Karpas-422 (cell line): ENCODE measurements at places on chromosomes 13 and 19.

DNA sequence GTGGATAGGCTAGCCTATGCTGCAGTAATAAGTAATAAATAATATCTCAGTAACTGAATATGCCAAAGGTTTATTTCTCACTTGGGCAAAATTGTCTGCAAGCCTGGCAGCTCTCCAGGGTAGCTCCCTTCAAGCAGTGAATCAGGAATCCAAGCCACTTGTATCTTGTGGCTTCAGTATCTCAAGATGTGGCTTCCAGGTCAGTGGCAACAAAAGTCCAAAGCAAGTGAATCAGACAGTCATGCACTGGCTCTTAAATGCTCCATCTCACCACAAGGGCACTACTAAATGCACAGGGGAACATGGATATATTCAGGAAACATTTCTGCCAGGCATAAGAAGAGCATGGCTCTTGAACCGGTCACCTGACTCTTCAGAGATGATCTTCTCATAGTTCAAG lies 126.3 kb downstream of the KCTD12 start:
- DNase-seq: no peak
- no peak overlapping the region for H3K27ac ChIP-seq
- H3K36me3 ChIP-seq: no peaks in the 10 kb centered on the region
- H3K4me1 ChIP-seq: no peaks in the 10 kb centered on the region
- H3K4me3 ChIP-seq: no peak overlapping the region
- no peaks in the 10 kb centered on the region for H3K27me3 ChIP-seq

GRCh38 chr19:29501816-29502580 lies 23.8 kb upstream of the VSTM2B start:
- H3K4me1 ChIP-seq: no peaks in the 10 kb centered on the region
- no peak for DNase-seq
- no peak overlapping the region for H3K4me3 ChIP-seq
- no peaks in the 10 kb centered on the region for H3K36me3 ChIP-seq

DNA sequence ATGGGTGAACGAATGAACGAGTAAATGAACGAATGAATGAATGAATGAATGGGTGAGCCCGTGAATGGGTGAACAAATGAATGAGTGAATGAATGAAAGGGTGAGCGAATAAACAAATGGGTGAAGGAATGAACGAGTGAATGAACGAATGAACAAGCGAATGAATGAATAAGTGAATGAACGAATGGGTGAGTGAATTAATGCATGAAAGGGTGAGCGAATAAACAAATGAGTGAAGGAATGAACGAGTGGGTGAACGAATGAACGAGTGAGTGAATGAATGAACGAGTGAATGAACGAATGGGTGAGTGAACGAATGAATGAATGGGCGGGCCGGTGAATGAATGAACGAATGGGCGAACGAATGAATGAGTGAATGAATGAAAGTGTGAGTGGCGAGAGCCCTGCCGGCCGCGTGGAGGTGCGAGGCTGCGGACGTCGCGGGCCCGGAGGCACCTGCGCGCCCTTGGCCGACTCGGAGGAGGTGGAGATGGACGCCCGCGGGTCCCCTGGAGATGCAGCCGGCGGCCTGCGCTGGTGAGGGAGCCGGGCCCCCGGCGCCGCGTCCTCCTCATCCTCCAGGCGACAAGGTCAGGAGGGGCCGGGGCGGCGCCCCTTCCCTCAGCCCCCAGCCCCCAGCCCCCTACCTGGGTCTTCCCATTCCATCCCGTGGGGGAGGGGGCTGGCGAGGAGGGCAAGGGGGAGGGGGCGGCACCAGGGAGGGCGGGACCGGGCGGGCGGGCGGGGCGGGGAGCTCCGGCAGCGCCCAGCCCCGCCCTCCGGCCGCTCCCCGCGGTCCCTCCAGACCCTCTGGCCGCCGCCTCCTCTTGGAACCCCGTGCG lies 15.4 kb downstream of the ANKRD24 start:
- no peaks in the 10 kb centered on the region for H3K36me3 ChIP-seq
- DNase-seq: no peak
- no peaks in the 10 kb centered on the region for H3K27me3 ChIP-seq
- H3K4me1 ChIP-seq: peaks cover 10% of the 10 kb centered on the region
- no peak overlapping the region for H3K4me3 ChIP-seq

GRCh38 chr13:92265408-92265807 lies 867.0 kb downstream of the GPC5 start:
- no peaks in the 10 kb centered on the region for H3K27me3 ChIP-seq
- no peaks in the 10 kb centered on the region for H3K36me3 ChIP-seq

GRCh38 chr13:111912453-111912866 lies 154.5 kb upstream of the SOX1 start:
- no peak overlapping the region for H3K27ac ChIP-seq
- H3K27me3 ChIP-seq: no peaks in the 10 kb centered on the region
- no peaks in the 10 kb centered on the region for H3K4me1 ChIP-seq
- DNase-seq: no peak
